ENCODE measurements at places on chromosomes 5 and 9. TPM values are rescaled to one million over a fixed set of nuclear protein-coding genes. Genes with fewer than 3 reads are reported as not detected.

DNA sequence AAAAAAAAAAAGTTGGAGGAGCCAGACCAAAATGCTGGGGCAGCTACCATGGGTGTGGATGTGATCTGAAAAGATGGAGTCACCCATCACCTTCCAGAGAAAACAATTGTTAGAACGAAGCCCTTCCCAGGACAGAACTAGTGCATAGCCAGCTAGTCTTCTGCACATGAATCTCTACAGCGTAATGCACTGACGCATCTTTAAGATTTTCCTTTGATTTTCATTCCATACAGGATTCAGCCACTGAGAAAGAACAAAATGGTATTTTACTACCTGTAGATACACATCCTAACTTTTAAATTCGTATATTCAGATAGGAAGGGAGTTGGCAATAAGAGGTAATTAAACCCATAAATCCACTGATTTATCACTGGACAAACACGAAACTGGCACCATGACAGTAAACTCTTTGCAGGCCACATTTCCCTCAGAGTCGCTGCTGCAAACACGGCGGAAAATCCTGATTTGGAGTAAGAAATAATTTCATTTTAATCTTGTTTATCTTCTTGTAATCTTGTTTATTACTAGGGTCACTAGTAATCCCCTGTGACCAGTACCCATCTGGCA, 206.6 kb downstream of the SPOCK1 start:
- no peak for DNase-seq
- H3K4me3 ChIP-seq: no peak overlapping the region
- H3K27ac ChIP-seq: no peak overlapping the region

GRCh38 chr5:122405751-122406150, 93.7 kb downstream of the SNCAIP start:
- no peaks in the 10 kb centered on the region for H3K36me3 ChIP-seq
- H3K27ac ChIP-seq: no peak overlapping the region
- no peak for DNase-seq
- H3K4me3 ChIP-seq: no peak overlapping the region

RLN2 gene
- total RNA-seq: not detected

PCDHB7 gene
- total RNA-seq: 2.8 TPM

All from upper lobe of right lung (tissue), 1 donor.